ENCODE measurements at places on chromosomes 5 and 9.

GRCh38 chr5:102531506-102531905, 32.7 kb upstream of the SLCO6A1 start:
- DNase-seq = no peak

DNA sequence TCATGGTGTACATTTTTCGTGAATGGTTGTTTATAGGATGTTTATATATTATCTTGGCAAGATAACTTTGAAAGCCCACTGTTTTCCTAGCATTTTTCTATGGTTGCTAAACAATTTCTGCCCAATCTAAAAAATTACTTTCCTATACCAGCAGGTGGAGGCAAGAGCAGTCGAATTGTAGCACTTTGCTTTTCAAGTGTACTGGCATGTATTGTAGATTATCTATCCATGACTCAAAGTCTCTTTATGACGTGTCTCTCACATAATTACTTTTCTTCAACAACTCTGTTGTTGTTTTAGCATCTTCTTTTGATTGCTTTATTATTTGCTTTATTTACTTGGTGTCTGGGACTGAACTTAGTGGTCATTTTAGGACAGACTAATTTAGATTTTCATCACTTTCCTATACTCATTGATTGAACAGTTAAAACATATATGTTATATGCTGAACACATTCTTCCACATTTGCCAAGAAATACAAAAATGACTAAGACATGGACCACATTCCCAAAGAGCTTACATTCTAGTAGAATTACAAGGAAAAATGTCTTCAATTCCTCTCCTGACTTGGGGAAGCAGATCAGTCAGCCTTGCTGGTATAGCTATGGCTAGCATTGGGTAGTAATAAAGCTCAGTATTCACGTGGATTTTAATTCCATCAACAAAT, 20.7 kb downstream of the NLN start:
- no peak for DNase-seq

GRCh38 chr9:107727086-107727780, 237.7 kb upstream of the KLF4 start:
- DNase-seq = no peak

- peak; percentile 87 for DNase-seq
Observed at GRCh38 chr5:463952-464351, 21.0 kb downstream of the EXOC3 start.

GRCh38 chr5:1078206-1078605, 33.7 kb downstream of the SLC12A7 start:
- no peak for DNase-seq

DNA sequence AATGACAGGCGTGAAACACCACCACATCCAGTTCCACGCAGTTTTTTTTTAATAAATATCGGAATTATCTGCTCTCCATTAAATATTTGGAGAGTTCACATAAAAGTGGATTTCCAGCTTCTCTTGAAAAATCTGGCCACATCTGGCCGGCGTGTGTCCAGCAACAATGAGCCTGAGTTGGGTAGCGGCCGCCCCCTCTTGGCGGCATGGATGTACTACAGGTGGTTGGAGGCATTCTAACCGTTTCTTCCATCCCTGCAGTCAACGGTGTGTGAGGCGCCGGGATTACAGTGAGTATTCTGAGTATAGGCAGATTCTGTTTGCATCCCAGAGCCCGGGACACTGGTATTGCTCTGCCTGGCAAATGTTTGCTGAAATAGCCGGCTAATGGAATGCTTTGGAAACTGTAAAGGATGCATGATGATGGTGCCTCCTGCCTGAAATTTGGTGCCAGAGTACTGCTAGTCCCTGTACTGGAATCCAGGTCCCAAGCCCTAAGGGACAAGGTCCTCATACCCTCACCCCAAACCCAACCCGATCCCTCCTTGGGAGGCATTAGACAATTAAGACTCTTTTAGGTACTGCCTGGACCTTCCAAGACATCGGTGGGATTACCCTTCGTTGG, 13.6 kb upstream of the GM2A start:
- peak; percentile 68 for DNase-seq

- DNase-seq = no peak
Observed at GRCh38 chr9:100052375-100052774, 46.4 kb downstream of the ERP44 start.

GRCh38 chr9:75941577-75942311, 51.3 kb downstream of the PCSK5 start:
- DNase-seq = no peak

DNA sequence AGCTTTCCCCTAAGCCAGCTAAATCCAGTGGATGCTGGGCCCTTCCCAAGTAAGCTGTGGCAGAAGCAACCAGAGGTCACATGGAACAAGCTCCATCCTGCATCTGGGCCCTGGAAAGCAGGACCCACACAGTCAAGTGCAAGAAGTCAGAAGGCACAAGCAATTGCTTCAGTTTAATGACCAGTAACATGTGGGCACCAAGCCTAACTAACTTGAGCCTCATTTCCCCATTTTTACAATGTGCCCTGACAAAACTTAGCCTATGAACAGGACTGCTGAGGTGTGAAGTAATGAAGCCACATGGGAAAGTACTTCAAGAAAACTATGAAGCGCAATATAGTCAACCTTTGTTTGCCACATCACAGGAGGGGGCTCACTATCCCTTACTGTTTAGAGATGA, 90.5 kb downstream of the TLE1 start:
- DNase-seq = no peak

DNA sequence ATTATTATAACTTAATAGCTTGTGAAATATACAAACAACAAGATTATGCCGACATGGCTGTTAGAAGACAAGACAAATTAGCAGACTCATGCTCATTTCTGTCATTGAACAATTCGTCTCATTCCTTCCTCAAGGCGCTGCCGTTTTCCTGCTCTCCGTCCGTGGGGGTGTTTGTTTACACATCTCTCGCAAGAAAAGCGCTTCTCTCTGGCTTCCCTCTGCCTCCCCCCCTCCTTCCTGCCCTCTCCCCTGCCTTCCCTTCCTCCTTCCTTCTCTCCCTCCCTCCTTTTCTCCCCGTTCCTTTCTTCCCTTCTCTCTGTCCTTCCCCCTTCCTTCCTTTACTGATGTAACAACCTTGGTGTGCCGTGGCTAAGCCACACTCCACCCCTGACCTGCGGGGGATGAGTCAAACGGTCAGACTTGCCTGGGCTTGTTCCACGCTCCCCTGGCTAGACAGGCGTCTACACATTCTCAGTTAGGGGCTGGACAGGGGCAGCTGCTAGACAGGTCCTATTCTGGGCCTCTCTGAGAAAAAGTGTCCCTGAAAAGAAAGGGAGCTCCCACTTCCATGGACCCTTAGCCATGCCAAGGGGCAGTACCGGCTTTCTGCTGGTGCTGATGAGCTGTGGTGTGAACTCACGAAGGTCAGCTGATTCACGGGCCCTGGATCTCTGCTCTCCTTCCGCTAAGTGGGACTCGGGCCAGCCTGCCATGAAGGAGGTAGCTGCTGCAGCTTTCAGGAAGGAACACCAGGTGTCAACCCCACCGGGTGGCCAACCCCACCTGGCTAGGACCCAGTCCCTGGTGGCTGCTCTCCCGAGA, 32.0 kb upstream of the SPTLC1 start:
- no peak for DNase-seq

DNA sequence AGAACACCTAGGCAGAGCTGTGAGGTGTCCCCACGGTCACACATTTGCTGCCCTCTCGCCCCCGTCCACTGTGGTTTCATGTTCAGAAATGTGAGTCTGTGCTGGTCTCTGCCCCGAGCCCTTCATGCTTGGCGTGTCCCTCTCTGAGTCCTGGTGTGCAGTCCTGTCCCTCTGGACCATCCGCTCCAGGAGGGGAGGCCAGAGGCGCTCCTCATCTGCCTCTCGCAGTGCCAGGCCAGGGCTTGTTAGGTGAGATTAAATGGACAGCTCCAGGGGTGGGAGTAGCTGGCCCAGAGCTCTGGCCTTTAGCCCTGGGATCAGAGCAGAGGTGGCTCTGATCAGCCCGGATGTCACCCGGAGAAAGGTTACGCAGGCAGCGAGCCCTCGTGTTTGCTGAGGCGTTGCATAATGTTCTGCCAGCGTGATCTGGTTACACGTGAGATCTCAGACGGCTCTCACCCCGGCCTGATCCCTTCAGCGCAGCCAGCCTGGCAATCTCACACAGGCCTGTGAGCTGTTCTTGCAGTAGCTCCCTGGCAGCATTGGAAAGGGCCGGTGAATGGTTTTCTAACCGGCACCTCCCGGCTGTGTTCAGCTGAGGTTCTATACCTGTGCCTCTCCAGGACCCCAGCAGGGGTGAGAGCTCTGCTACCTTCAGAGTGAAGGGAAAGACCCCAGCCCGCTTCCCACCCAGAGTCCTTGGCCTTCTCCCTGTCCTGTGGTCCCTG, 24.5 kb downstream of the PTGES2 start:
- DNase-seq = no peak

DNA sequence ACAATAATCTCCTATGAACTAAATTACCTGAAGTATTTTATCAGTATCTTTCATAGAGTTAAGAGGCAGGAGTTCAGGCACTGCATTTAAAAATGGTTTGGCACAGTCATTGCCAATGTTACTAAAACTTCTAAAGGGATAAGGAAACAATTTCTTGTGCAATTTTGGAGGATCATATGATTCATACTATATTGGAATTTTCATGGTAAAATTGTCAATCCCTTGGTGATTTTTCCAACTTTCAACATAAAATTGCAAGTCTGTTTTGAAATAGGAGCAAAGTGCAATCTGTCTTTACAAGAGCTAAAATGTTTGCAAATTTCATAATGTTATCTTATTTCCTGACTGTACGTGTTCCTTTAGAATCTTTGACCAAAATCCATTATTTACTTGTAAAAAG, 211.1 kb downstream of the DMRTA1 start:
- no peak for DNase-seq

DNA sequence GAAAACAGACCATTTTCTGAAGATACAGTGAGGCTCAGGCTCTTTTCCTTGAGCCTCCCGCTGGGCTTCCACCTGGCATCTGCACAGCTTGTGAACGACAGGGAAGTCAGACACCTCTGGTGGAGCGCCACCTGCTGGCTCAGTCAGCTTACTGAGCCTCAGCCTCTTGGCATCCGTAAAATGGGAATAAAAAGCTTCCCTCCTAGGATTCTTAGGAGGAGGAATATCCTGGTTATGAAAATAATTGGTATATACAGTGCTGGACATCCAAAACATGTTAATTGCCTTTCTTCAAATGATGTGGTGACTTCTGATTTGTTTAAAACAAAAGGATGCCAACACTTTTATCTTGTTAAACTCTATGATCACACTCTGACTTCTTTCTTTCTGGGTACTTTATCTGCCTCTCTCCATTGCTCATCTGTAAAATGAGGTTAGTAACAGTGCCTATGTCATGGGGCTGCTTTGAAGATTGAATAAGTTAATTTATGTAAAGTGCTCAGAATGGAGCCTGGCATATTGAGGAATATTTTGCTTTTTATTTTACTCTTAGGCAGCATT, 67.5 kb downstream of the MAMDC2 start:
- peak; percentile 47 for DNase-seq

- no peak for DNase-seq
Observed at GRCh38 chr9:14741369-14741768, 18.8 kb upstream of the CER1 start.

DNA sequence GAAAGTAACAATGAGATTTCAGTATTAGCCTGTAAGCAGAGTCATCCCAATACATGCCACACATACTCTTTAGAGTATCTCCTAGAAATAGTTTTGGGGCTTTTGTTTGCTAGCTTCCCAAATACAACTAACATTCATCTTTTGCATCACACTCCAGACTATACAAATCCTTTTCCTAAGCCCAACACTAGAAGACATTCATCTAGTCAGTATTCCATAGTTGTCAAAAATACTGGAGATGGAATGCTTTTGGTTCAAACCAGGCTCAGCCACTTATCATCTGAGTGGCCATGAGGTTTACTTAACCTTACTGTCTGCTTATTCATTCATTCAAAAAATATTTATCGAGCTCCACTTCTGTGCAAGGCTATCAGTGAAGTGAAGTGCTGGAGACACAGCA, 205.1 kb upstream of the SGCD start:
- no peak for DNase-seq

GRCh38 chr5:36417668-36418067, 116.0 kb upstream of the RANBP3L start:
- DNase-seq = no peak

- DNase-seq = no peak
Observed at GRCh38 chr5:82754036-82754746, 323.0 kb downstream of the TMEM167A start.

Data from activated CD8-positive, alpha-beta memory T cell treated with anti-CD3 and anti-CD28 coated beads, Interleukin-2, amount 50 U/mL, for 4 hours (primary cell).